ENCODE measurements at places on chromosomes 2 and 18. TPM values are rescaled to one million over a fixed set of nuclear protein-coding genes. Genes with fewer than 3 reads are reported as not detected.

MROH2A gene
- not detected for total RNA-seq

GRCh38 chr2:183105402-183106134, 18.7 kb upstream of the NUP35 start:
- DNase-seq = no peak

- DNase-seq = no peak
Observed at GRCh38 chr2:21423854-21424253, 300.1 kb downstream of the TDRD15 start.

LYPD1 gene
- total RNA-seq = not detected

DNA sequence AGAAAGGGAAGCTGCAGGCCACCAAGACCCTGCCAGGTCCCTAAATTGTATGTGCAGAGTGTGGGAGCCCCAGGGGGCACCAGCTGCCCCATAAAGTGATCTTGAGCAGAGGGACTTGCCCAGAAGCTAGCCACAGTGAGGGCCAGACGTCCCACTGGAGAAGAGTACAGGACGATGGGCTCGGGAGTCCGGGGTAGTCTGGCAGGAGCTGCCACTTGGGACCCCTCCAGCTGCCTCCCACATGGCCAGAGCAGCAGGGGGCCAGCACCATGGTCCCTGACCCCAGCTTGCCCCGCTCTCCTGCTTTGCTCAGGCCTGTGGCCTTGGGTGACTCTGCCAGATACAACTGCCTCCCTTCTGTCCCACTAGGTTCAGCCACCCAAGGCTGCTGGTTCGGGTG, 11.7 kb upstream of the LOXHD1 start:
- no peak for DNase-seq

DNA sequence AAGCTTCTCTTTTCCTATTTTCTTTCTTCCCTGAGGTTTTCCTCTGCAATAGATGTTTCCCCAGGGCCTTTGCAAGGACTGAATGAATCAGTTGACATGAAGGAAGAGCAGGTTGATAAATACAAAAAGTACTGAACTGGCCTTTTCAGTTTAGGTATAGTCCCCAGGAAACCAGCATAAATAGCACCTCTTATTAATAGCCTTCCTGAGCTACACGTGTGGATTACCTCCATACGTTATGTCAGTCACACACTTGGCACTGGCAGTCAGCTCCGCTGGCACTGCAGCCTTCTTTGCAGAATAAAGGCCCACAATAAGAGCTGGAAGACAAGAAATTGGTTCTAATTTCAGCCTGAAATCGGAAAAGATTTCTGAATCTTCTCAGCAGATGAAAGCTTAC, 60.7 kb downstream of the KCTD18 start:
- no peak for DNase-seq

GRCh38 chr2:27356056-27356381, 545 bp downstream of the GTF3C2 start:
- peak; percentile 56 for DNase-seq

GRCh38 chr18:22021701-22022100, 147.7 kb upstream of the GATA6 start:
- no peak for DNase-seq

DNA sequence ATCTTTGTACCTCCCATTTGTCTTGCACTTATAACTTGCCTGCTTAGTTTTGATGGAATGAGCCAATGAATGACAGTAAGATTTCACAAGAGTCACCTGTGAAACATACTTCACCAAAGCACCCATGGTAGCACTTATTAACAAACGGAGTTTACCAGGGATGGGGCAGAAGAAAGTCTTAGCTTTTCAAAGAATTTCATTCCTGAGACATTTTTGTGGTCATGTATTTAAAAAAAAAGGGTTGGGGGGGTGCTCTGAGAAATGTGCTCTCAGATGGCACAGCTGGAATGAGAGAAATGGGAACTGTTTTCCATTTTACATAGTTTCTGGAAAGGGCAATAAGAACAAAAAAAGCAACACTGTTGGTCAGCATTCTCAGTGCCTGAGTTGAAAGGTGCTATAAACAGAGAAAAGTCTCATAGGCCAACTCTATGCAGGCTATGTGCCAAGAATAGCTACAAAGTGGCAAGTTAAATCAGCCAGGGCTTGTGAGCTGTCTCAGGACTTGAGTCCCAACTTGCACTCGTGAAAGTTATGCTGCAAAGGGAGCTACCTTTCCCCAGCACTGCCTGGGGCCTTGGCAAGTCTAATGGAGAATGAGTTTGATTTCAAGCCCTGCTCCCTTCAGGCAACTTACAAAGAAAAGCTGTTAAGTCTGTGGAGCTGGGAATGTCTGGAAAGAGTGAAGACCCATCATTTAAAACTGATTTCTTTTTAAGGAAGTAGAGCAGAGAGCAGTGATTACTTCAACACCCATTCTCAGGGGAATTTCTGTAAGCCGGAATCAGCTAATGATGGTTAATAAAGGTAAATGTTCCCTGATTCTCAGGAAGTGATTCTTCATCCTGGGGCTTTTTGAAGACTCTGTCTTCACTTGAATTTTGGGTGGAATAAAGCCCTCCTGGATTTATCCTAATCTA, 170.6 kb downstream of the SLC8A1 start:
- no peak for DNase-seq

GRCh38 chr2:12114816-12115215, 368.4 kb downstream of the LPIN1 start:
- no peak for DNase-seq

DNA sequence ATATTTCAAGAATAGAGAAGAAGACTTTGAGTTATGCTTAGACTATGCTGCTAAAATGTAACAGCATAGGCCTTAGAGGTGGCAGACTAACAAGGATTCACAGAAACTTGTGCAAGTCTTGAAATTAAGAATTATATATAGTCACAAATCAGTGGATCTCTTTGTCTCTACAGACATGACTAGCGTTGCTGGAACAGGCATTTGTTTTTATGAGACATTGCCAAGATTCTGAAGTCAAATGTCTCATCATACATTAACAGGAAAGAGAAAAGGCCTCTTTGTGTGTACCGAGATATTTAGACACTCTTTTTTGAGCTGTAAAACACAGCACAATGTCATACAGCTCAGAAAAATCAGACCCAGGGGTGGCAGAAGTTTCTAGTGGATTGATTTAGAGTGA, 207.1 kb downstream of the TMX3 start:
- DNase-seq = no peak

DNA sequence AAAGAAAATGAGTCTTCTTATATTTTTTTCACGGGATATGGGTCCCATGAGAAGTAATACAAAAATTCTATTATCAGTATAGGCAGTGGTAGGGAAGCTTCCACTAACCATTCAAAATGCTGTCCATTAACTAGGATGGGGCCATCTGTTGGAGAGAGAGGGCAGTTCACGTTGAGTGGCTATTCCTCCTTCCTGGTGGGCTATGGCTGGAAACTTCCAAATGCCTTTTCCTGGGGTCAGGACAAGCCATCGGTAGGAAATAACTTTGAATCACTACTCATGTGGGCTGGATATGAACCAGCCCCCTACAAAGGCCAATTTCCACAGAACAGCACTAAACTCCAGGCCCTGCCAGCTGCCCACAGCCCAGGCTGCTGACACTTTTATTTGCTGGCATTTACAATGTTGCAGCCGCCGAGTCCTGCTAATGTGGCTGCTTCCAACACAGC, 156.1 kb upstream of the HNRNPA3 start:
- DNase-seq = no peak

NYAP2 gene
- total RNA-seq = not detected

- DNase-seq = no peak
Observed at GRCh38 chr18:46732201-46732600, 24.7 kb downstream of the ST8SIA5 start.

AMER3 gene
- total RNA-seq = not detected

GIGYF2 gene
- total RNA-seq = 52.8 TPM

DNA sequence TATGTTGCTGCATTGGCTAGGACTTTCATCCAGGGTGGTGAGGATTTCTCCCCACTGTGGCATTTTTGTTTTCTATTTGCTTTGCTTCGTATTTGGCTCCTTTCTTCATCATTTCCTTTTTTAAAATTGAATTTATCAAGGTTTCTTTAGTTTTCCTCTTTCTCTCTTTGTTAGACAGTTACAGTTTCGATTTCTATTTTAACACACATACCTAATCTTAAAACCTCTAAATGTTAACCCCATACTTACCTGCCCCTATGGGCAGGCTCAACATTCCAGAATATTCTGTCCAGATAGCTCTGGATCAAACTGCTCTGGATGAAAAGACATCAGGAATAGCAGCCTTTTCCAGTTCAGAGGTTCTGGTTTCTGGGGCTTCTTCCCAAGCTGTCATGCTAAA, 49.2 kb downstream of the DIPK1C start:
- DNase-seq = no peak

DNA sequence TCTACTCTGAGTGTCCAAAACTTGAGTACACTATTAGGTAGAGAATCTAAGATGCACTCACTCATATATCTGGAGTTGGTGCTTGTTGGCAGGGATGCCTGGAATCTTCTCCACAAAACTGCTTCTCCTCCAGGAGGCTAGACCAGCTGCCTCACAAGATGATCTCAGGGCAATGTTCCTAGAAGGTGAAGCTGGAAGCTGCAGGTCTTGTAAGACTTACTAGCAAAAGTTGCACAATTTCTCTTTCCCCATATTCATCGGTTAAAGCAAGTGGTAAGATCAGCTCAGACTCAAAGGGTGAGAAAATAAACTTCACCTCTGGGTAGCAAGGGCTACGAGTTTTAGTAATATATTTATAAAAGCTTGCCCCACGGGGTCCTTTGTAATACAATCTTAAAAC, 454.4 kb upstream of the ACVR2A start:
- DNase-seq = no peak

DNA sequence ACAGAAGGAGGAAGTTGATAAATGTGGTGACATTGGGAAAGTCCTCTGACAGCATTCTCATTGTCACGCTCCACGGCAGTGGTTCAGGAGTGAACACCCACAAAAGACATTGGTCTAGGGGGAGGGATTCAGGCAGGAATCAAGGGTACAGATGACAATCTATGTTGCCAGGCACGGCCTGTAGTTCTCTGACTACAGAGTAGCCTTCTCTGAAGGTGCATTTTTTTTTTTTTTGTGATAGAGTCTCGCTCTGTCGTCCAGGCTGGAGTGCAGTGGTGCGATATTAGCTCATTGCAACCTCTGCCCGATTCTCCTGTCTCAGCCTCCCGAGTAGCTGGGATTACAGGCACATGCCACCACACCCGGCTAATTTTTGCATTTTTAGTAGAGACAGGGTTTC, 7.4 kb upstream of the MOB1A start:
- peak; percentile 84 for DNase-seq

KCNE4 gene
- not detected for total RNA-seq
